ENCODE measurements at places on chromosomes 16 and 17.

GRCh38 chr17:35372846-35373533, 431 bp downstream of the SLFN11 start:
- peak; percentile 34 for DNase-seq

DNA sequence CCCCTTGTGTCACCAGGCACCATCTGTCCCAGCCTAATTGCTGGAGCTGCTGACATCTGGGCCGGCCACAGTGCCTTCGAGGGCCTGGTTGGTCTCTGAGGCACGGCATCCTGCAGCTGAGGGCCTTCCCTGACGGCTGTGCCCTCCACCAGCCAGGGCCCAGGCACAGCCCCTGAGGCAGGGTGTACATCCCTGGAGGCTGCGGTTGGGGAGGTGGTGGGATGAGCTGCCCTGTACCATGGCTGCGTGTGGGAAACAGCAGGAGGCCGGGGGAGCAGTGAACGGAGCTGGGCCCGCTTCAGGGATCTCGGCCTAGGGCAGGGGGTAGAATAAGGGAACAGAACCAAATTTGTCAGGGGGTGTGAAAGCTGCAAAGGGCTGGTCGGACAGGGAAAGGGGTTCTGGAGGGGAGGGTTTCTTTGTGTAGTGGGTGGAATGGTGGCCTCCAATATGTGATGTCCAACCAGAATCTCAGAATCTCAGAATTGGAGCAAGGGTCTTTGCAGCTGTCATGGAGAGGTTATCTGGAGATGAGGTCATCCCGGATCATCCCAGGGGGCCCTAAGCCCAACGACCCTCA, 10.0 kb upstream of the SLC38A10 start:
- no peak for DNase-seq

GRCh38 chr17:38883592-38884526, 14.0 kb downstream of the LASP1 start:
- peak; percentile 77 for DNase-seq

DNA sequence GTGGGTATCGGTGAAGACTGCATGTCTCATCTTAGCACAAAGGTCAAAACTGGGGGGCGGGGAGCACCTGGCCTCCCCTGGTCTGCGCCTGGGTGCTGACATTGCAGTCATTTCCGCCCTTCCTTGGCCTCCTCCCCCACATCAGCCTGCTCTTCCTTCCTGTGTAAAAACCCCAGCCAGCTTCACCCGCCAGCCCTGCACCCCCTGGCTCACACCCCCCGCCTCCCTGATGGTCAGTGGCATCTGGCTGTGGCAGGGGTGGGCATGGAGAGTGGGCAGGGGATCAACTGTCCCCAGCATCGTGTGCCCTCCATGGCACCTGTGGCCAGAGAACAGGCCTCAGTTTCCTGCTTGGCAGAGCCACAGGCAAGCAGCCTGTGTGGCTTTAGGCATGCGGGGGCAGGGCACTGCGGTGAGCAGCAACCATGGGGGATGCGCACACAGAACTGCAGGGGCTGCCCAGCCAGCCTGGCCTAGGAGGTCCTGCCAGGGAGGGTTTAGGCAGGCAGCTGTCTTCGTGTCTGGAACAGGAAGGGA, 26.5 kb upstream of the LASP1NB start:
- DNase-seq = peak; percentile 79

- DNase-seq = no peak
Measured at GRCh38 chr17:77454242-77455095, 313.7 kb downstream of the SEC14L1 start.

DNA sequence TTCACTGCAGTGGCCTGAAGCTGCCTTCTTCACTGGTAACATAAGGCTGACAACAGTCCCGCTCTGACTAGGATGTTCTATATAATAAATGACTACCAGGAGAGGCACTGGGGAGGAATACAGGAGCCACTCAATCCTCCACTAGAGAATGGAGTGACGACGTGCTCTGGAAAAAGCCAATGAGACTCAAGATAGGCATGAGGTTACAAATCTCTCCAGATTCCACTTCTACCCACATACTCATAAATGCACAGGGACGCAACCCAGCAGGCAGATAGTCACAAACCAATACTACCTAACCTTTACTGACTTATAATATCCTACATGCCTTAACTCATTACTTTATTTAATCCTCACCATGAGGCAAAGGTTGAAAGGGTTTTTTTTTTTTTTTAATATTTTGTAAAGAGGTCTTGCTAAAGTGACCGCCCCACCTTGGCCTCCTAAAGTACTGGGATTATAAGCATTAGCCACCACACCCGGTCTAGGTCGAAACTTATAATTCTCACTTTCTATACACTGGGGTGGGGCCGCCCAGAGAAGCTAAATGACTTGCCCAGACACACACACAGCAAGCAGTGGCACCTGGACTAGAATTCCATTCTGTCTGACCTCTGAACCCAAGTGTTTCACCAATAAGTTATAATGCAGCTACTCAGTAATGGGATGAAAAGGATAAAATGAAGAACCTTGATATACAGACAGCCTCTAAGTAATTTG, 33.7 kb downstream of the TOM1L2 start:
- DNase-seq = peak; percentile 10

DNA sequence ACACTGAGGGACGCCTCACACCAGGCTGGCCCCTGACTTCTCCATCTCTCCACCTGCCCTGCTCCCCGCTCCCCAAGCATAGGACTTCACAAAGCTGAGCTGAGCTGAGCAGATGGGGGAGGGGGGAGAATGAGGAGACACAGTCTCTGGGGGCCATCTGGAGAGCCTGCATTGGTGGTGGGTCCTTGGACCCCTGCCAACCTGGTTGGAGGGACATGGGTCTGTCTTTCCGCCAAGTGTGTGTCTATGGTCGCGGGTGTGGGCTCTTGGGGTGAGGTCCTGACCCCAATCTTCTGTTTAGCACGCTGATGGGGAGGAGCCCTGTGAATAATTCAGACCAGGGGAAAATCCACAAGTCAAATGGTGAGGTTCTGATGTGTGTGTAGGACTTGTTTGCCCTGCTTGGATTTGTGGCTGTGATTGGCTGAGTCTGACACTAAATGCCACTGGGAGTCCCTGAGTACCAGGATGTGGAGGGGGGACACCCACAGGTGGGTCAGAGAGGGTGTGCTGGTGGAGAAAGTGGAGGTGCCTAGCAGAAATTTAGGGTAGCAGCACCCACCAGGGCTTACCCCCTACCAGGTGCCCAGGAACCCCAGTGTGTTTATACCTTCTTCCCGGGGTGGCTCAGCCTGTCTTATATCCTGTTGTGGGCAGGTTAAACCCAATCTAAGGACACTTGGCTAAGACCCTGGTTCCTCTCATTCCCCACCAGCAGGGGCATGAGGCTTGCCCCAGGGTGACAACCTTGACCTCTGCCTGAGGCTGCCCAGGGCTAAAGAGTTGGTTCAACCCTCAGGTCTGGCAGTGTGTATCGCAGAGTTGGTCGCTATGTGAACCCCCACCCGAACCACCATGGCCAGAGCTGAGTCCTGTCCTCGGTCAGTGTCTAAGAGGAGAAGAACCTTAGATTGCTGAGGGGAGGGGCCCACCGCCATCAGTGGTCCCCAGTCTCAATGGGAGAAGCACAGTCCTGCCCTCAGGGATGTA, 2.1 kb downstream of the FMNL1 start:
- DNase-seq = peak; percentile 26

- DNase-seq = no peak
Measured at GRCh38 chr17:39186481-39187002, 10.9 kb downstream of the CACNB1 start.

DNA sequence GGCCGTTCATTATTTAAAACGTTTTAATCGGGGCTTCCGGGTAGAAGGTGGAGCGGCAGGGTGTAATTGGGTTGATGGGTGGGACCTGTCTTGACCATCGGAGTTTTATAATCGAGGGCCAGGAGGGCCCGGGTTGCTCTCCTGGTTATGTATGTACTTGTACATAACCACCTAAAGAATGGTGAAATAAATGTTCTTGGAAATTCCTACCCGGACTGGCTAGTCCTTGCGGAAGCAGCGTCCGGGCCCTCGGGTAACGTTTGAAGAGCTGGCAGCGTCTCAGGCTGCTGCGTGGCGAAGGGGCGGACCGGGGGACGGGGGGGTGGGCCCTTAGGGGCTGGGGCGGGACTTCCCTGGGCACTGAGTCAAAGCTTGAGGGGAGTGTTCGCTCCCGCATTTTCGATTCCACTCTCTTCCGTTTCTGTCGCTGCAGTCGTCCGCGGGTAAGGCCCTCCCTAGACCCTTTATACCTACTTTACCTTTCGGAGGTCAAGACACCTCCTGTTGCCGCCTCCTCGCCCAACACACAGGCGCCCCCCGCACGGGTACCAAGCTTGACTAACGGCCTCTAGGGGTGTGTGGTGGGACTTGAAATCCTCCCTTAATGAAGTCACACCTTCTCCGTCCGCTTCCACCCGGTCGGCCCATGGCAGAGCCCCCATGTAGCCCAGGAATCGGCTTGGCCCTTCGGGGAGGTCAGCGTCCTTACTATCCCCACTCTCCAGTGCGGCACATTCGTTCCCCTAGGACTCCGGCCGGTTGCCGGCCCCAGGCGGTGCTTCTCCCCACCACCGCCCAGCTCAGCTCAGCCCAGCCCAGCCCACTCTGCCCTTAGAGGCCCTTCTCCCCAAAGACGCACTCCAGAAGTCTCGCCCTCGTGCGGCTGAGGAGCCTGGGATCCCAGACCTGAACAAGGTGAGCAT, at the start of gene TMEM106A:
TMEM106A (plus strand) TSS at position 396 of the 923 bp plus-strand sequence. CDS start 1,167 bp downstream, outside the sequence.
- DNase-seq = peak; percentile 95

GRCh38 chr17:2042390-2042847, 597 bp downstream of the OVCA2 start:
- peak; percentile 40 for DNase-seq

- peak; percentile 88 for DNase-seq
Measured at GRCh38 chr17:63140255-63140654, 174.2 kb downstream of the TANC2 start.

GRCh38 chr16:74439685-74440084, 18.4 kb upstream of the CLEC18B start:
- DNase-seq = peak; percentile 62

DNA sequence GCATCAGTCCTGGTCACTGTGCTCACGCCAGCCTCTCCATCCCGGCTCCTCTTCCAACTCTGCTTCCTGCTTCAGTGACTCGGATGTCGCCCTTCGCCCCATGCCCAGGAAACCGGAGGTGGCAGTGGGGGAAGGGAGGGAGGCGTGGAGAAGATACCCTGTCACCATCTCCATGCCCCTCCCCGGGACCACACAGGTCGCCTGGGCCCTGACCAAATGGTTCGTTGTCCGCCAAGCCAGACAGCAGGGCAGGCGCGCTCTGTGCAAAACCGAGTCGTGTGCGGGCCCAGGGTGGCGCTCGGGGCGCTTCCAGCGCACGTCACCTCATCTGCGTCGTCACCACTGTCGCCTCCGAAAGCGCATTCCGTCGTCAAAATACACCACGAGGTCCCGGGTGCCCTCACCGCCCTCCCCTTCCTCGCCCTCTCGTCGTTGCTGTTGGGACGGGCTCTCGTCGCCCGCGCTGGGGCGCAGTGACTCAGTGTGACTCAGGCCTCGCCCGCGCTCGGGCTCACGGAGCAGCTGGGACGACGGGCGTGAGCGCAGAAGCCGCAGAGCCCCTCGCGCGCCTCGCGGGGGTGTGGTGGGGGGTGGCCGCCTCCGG, 39.2 kb downstream of the ZNF778 start:
- peak; percentile 94 for DNase-seq

DNA sequence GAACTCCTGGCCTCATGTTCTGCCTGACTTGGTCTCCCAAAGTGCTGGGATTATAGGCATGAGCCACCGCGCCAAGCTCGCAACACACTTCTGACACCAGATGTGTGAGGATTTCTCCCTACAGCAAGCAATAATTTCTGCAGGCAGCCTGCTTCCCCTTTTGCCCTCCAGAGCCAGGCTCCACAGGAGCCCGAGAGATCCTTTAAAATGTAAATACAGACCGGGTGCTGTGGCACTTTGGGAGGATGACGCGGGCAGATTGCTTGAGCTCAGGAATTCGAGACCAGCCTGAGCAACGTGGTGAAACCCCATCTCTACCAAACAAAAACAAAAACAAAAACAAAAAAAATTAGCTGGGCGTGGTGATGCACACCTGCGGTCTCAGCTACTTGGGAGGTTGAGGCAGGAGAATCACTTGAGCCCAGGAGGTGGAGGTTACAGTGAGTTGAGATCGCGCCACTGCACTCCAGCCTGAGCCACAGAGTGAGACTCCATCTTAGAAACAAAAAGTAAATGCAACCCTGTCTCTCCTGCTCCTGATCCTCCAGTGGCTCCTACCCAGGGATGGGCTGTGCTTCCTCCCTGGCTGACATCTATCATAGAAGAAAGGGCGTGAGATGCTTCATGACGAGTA, 14.7 kb downstream of the C16orf96 start:
- no peak for DNase-seq

- no peak for DNase-seq
Measured at GRCh38 chr17:59620064-59620359, 317 bp downstream of the CLTC start.

DNA sequence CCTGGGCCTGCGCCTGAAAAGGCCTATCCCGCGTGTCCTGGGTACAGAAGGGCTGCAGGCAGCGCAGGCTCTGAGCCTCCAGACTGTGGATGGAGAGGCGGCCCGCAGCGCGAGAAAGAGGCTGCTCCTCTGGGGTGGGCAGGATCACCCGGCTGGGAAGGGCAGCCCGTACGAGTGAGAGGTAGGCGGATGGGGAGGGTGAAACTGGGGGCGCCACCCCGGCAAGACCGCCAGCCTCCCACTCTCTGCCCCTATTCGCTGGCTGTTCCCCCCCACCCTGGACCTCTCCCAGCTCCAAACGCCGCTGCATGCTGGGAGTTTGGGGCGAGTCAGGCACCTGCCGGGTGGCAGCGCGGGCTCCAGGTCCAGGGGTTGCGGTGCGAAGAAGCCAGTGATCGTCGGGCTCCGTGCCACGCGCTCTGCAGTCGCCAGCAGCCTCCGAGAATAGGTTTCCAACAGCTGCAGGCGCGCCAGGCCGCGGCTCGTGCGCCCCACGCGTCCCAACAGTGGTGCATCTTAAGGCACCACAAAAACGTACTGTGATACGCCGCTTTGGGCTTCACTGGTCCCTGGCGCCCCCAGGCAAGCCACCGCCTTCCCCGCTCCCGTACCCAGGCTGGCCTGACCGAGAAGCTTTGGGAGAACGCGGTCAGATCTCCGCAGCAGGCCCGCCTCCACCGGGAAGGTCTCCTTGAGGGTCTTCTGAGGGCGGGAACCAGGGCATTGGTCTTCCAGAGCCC, 1.1 kb downstream of the NOXO1 start:
- no peak for DNase-seq

GRCh38 chr16:19744670-19745069, 26.6 kb downstream of the IQCK start:
- DNase-seq = no peak

GRCh38 chr17:67488161-67488560, 111.1 kb downstream of the PITPNC1 start:
- no peak for DNase-seq

- DNase-seq = no peak
Measured at GRCh38 chr17:38434178-38434665, 6.0 kb downstream of the ARHGAP23 start.

- DNase-seq = no peak
Measured at GRCh38 chr17:6313835-6314234, 121.1 kb downstream of the AIPL1 start.

- DNase-seq = no peak
Measured at GRCh38 chr17:38743556-38744171, 4.5 kb downstream of the PCGF2 start.

GRCh38 chr16:53511403-53512280, 8.6 kb upstream of the AKTIP start:
- DNase-seq = no peak

- DNase-seq = no peak
Measured at GRCh38 chr17:78425429-78425828, 47.0 kb downstream of the PGS1 start.
